ENCODE measurements at places on chromosomes 2 and 18.

GRCh38 chr2:199713746-199714145 lies 137.2 kb downstream of the FTCDNL1 start:
- no peak for DNase-seq

DNA sequence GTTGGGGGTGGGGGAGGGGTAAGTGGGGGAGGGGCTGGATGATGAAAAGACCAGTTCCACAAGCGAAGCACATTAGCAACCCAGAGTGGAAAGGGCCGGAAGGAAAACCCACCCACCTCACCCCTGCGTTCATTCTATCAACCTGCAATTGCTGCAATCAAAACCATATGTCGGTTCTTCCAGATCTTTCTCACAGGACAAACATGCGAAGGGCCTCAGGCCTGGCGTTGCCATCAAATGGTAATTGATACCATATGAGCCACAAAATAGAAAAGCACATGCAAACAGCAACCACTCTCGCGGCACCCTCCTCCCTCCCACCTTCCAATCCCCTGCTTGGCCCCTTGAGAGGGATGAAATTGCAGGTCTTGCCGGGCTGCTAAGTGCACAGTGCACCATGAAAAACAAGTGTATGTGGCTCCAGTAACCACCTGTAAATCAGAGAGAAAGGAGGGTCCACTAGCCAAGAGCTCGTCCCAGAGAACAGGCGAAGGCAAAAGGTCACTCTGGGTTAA lies 287.5 kb downstream of the TCF4 start:
- no peak for DNase-seq

- no peak for DNase-seq
Observed at GRCh38 chr2:231037202-231037730, at the start of gene C2orf72. Gene C2orf72, plus strand, starts transcription at chr2:231037523. Its CDS starts 43 bp downstream, at chr2:231037566.

DNA sequence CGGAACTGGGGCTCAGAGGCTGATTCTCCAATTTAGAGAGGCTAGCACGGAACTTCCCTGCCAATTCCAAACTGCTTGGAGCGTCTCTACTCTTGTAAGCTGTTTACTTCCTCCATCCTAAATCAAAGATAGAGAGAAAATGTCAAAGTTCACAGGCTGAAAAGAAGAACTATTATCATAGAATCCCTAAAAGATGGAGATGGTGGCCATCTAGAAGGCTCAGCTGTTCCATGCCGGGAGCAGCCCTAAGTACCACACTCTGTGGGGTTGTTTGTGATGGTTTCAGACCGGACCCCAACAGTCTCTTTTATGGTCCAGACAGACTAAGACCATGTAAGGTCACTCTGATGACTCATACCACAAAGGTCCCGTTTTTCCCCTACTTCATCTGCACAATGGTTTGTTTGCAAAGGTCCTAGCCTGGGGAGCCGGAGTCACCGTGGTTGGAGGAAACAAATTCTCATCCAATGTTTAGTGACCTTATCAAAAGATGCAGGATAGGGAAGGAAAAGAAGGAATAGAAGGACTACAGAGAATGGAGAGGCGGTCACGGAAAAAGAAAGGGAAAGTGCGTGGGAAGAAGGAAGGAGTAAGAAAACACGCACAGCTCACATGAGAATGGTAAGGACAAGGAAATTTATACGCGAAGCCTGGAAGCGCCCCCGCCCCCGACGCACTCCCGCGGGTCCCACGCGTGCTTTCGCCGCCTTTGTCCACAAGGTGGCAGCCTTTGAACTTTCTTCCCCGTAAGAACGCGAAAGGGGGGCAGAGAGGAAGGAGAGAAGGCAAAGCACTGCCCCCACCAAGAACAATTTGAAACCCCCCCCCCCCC lies 453 bp upstream of the ANTXR1 start:
- DNase-seq: no peak

GRCh38 chr2:160473468-160474318 lies 19.9 kb downstream of the RBMS1 start:
- no peak for DNase-seq

- DNase-seq: no peak
Observed at GRCh38 chr2:219658196-219658846, 30.9 kb downstream of the SLC4A3 start.

DNA sequence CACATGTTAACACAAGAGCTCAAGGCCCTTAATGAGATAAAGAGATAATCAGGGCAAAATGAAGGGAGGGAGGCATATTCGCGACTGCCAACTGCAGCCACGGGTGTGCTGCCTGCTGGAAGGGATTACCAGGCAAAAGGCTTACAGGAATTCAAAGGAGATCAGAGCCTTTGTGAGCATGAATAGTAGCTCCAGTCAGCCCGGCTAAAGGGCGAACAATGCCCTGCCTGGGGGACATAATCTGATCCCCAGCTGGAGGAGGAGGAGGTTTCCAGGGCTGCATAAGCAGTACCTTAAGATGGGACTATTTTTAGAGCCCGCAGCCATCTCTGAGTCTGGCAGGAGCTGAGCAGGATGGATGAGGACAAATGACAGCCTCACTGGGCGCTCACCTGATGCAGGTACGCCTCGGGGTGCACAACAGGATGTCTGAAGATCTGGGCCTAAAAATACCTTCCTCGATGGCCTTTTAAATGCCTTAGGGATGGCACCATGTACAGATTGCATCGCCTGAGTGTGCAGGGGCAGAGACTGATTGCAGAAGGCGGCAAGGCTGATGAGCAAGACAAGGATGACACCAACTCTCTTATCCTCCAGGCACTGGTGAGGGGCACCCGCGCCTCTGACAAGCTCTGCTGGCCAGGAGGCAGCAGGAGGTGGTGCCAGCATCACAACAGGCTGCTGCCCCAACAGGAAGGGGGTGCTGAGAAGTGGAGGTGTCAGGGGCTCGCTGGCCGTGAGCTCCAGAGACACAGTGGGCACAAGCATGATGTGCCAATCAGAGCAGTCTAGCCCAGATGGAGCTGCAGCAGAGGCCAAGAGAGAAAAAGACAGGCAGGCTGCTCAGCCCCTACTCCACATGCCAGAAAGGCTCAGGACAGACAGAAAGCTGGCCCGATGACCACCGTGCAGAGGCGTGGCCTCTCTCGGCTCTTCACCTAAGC lies 111.4 kb downstream of the EIPR1 start:
- no peak for DNase-seq

- no peak for DNase-seq
Observed at GRCh38 chr18:63590373-63590772, 3.2 kb downstream of the SERPINB13 start.

- no peak for DNase-seq
Observed at GRCh38 chr2:38943784-38944183, 54.1 kb downstream of the ARHGEF33 start.

DNA sequence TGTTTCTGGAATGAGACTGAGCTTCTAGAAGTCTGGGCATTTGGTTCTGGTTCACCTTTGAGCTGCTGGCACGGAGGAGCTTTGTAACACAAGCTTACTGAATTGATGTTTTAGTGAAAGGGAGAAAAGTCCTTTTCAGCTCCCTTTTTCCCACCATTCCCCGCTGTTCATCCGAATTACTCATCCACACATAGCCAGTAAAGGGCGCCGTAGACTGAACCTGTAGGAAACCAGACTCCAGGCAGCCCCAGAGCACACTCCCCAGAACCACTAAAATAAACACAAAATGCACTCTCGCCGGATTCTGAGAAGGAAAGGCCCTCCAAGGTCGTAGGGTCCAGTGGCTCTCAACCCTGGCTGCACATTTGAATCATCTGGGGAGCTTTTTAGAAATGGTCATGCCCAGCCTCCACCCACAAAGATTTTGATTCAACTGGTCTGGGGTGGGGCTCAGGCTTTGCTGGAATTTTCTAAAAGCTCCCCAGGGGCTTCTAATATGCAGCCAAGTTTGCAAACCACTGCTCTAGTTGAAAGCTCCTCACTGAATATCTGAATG lies 29.6 kb downstream of the TCF7L1 start:
- DNase-seq: no peak

DNA sequence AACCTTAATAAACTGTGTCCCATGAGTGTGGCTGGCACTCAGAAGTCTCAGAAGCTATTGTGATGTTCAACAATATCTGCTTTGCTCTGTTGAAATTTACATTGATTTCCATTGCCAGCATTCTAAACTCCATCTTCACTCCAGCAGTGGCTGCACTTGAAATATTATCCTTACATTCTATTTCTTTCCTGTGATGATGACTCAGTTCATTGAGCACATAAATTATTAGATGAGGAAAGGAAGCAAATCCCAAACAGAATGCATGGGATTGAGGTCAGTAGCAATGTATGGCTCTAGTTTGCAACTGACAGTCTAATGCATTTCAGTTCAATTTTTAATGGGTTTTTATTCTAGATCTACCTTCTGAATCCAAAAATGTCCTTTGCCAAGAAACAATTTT lies 92.4 kb upstream of the TTN start:
- DNase-seq: no peak

- DNase-seq: no peak
Observed at GRCh38 chr18:48887294-48887904, 63.4 kb downstream of the SMAD7 start.

DNA sequence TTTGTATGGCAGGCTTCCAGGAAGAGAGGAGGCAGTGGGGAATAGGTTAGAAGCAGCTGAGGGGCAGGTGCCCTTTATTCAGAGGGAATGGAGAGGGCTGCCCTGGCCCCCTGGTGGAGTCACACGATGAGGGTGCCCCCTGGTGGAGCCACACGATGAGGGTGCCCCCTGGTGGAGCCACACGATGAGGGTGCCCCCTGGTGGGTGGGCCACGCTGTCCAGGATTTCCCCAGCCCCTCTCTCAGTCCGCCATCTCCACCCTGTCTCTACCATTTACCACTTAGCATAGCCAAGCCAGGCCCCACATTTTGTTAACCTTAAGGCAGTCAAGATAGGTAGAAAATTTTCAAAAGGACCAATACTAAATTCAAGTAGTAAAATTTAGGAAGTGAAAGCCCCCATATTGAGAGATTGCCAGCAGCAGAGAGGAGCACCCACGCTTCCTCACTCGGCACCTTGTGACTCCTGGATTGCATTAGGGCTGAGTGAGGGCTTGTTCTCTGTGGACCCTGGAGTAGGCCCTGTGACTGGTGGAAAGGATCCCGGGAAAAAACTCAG lies 10.4 kb upstream of the FAM228A start:
- no peak for DNase-seq

GRCh38 chr2:169073211-169073962 lies 4.0 kb downstream of the DHRS9 start:
- no peak for DNase-seq

DNA sequence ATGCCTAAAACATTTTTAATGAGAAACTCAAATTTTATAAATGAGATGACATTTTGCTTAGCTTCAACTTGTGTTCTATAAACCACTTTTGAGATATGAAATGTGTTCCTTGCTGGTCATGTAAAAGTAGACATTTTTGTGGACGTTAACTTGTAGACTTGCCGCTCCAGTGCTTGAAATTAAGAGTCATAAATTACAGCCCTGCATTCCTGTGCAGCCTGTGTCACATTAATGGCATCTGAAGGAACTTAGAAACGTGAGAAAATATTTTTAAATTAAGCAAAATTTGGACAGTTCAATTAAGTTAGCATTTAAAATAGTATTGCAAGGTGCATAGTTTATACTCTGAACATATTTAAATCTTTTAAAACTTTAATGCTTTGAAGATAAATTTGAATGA lies 98.3 kb upstream of the LDLRAD4 start:
- no peak for DNase-seq

DNA sequence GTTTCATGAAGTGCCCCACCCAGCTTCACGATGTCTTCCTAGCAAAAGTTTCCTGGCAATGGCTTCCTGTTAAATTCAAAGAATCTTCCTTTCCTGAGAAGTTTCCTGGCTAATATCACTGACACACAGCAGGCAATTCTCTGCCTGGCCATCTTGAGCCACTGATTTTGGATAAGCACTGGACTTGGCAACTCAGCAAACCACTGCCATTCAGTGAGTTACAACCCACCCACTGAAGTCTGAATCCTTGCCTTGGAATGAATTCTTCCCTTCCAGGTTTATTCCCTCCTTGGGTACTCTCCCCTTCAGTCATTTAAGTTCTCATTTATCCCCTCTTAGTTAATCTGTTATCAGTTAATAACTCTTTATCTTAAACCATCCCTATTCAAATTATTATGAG lies 426.0 kb downstream of the MBD2 start:
- DNase-seq: no peak

DNA sequence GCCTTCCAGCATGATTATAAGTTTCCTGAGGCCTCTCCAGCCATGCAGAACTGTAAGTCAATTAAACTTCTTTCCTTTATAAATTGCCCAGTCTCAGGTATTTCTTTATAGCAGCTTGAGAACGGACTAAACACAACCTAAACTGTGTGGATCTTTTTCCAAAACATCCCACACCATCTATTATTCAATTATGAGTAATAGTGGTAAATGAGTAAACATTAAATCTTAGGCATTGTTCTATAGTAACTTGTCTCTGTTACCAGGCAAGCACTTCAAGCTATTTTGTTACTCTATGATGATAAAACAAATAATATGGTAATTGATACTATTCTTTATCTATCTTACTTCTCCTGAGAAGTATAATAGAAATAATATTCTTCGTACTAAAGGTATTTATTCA lies 536.9 kb upstream of the CHAC2 start:
- no peak for DNase-seq

DNA sequence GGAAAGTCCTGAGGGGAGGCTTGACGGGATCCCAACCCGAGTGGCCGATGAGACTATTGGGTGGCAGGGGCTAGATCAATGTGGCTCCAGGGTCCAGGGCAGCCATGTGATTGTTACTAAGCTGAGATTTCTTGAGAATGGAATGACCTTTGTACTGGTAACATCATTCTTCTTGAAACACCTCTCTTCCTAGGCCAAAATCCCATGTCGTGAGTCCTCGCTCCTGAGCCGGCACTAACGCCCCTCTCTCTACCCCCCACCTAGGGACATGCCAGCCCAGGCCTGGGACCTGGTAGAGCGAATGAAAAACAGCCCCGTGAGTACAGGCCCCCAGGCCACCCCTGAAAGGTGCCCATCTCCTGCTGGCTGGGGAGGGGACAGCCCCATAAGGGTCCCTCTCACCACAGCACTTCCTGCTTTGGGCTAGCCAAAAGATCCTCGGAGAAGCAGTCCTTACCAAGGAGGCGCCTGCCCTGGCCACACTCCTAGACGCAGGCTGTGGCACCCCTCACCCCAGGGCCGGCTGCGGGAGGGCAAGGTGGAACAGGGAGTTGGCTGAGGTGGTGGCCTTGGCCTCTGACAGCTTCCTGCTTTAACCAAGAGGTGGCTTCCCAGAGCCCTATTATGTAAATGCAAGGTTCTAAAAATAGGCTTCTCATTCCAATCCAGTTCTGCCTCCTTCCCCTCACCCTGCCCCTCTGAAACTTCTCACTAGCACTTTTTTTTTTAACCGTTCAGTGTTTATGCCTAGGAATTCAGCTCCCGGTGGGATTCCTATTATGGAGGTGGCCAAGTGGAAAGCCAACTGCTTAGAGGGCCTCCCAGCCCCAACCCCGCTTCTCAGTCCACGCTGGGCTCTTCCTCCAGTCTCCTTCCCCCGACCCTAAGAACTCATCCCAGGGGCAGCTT lies 126.6 kb upstream of the PPP1CB start:
- no peak for DNase-seq
